ENCODE measurements at places on chromosomes 7 and 10. TPM values are rescaled to one million over a fixed set of nuclear protein-coding genes. Genes with fewer than 3 reads are reported as not detected.

- DNase-seq: no peak
Measured at GRCh38 chr10:68135362-68135761, 26.1 kb downstream of the MYPN start.

DNA sequence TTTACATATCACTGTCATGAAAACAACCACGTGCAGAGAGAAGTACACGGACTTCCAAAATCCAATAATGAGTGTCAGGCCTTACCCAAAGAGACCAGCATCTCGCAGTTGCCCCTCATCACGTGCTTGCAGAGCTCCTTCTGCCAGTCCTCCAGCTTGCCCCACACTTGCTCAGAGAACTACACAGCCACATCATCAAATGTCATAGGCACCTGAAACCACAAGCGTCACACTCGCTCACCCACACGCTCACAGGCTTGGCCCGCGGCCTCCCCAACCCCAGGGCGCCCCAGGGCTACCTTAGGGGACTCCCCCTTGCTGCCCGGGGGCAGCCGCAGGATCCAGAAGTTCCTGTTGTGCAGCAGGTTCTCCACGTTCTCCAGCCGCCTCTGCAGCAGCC, 123.4 kb upstream of the ZNF746 start:
- no peak for DNase-seq

GRCh38 chr10:119526621-119527592, 15.6 kb downstream of the RGS10 start:
- no peak for DNase-seq

DNA sequence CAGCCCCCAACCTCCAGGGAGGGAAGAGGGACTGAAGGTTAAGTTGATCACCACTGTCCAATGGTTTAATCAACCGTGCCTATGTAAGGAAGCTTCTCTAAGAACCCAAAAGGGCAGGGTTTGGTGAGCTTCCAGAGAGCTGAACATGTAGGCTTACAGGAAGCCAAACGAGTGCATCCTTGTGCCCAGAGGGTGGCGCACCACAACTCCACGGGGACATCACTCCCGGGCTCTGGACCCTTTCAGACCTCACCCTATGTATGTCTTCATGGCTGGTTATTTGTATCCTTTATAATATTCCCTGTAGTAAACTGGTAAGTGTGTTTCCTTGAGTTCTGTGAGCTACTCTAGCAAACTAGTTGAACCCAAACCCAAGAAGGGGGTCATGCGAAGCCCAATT, 11.5 kb upstream of the NFKB2 start:
- peak; percentile 82 for DNase-seq

GRCh38 chr7:151051108-151051507, 2.8 kb downstream of the ASIC3 start:
- peak; percentile 95 for DNase-seq

DNA sequence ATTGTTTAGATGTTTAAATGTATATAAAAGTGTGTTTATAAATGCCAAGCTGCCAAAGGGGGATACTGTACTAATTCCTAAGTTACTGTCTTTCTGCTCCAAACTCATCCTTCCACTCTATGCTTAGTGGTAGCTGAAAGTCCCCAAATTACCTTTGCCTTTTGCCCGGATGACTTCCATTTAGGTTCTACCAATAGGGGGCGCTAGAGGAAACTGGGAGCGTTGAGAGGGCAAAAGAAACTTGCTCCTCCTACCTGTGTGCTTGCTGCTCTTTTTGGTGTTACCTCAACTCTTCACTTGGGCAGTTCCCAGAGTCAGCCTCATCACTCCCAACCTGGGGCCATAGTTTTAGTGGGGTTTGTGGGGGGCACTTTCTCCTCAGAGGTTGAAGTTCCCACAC, 5.9 kb upstream of the OR2A25 start:
- peak; percentile 32 for DNase-seq

The DDX56 gene
- total RNA-seq: 81.2 TPM

The FBXL13 gene
- 0.97 TPM for total RNA-seq
